Activated CD8-positive, alpha-beta T cell treated with anti-CD3 and anti-CD28 coated beads, Interleukin-2, amount 10 ng/mL, durations not matched to agents 7 days and 5 days (primary cell): ENCODE measurements at places on chromosomes 4 and X.

GRCh38 chr4:67084783-67085182, 460.5 kb downstream of the CENPC start:
- no peak for DNase-seq

- DNase-seq, result no peak
These were observed 22.1 kb upstream of the HSD17B10 start for GRCh38 chrX:53456254-53456653.

- no peak for DNase-seq
These were observed 19.1 kb downstream of the FGF2 start for GRCh38 chr4:122845760-122846159.

DNA sequence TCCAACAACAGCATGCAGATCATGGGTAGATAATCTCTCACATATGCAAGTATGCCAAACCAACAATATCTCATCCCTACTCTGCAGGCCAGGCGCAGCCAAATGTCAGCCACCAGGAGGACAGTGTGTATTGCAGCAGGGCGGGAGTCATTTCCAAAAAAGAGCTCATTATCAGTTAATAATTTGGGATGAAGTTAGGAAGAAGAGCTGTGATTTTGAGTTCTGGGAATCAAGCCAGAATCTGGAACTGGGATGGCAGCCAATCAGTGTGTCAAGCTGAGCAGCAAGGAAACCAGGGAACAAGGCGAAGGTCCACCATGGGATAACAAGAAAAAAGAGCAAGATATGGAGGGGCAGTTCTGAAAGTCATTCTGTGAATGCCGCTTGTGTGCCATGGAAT, 88.2 kb upstream of the CAMK2D start:
- DNase-seq, result no peak

- DNase-seq, result no peak
These were observed 43.6 kb upstream of the FAM156A start for GRCh38 chrX:53001958-53002357.

DNA sequence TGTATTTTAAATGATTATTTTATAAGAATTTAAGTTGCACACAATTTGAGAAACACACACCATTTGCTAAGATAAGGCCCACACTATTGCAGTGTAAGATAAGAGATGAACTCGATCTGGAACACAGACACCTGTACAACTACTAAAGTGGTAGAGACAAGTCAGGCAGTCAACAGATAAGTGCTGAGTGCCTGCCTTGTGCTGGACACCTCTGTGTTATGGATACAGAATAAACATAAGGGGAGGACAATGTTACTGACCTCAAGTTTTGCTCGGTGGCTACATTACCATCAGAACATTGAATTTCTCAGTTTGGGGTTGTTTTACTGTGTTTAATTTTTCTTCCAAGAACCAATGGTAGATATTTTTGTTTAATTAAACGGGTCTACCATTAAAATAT, 74.1 kb downstream of the RASGEF1B start:
- DNase-seq, result no peak

GRCh38 chr4:8560265-8561047, 19.7 kb upstream of the GPR78 start:
- no peak for DNase-seq

DNA sequence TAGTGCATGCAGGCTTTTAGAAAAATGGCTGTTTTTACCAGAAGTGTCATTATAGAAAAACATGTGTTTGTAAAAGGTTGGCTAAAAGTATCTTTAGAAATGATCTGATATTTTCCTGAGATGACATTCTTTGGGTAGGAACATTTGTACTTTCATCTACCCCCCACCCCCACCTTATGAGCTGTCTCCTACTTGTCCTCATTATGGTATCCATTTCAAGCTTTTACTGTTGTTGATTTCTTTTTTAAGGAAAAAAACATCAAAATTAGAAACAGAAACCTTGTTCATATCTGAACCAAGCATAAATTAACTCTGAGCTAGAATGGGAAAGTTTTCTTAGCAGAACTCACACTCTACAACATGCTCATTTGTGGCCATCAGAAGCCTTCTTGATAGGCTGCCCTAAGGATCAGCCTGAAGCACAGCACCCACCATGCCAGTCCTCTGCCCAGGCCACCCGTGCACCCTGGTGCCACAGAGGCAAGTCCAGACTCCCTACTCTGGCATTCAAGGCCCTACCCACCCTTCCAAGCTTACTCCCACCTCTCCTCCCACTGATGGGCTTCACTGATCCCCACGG, 49.4 kb downstream of the NSG1 start:
- no peak for DNase-seq

- DNase-seq, result no peak
These were observed 210.8 kb upstream of the RASGEF1B start for GRCh38 chr4:81682492-81682891.

DNA sequence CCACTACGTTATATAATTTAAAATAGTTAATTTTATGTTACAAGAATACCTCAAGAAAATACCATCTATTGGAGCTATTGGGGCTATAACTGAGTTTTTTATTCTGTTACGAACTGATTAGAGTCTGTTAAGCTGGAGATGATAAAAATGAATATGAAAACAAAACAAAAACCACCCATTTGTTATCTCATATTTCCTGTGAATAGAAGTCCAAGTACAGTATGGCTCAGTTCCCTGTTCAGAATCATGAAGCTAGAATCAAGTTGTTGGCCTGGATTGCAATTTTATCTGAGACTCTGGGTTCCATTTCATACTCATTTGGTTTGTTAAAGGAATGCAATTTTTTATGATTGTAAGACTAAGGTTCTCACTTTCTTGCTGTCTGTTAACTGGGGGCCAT, 319.1 kb upstream of the PCDH18 start:
- no peak for DNase-seq

DNA sequence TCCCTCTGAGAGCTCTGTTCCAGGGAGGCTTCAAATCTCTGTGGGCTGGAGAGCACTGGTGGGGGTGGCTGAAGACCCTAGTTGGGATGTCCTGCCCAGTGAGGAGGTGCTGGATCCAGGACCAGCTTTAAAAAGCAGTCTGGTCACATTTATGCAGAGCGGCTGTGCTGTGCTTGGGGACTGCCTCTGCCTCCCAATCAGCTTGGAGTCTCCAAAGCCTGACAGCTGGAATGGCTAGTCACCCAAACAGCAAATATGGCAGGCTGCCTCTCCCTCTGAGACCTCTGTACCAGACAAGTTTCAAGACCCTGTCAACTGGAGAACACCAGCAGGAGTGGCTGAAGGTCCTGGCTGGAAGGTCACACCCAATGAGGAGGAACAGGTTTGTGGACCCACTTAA, 848.1 kb upstream of the DIAPH2 start:
- DNase-seq, result no peak

GRCh38 chr4:79357365-79357764, 31.5 kb upstream of the NAA11 start:
- DNase-seq, result no peak

DNA sequence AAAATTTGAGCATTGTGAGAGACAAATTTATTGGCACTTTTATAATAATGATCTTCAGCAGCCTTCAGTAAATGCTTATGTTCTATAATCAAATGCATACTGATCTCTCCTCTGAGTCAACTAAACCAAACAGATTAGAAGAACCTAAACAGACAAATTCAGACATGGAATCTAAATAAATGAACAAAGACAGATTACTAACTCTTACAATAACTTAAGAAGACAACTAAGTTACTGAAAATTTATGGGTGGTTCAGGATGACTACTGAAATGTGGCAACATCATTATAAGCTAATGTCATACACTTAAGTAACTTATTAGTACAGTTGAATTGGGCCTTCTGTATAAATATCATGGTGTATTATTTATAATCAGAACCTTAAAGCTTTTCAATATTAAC, 127.3 kb downstream of the NEK1 start:
- DNase-seq, result no peak

- DNase-seq, result no peak
These were observed 7.6 kb downstream of the ANAPC10 start for GRCh38 chr4:145090380-145090779.

DNA sequence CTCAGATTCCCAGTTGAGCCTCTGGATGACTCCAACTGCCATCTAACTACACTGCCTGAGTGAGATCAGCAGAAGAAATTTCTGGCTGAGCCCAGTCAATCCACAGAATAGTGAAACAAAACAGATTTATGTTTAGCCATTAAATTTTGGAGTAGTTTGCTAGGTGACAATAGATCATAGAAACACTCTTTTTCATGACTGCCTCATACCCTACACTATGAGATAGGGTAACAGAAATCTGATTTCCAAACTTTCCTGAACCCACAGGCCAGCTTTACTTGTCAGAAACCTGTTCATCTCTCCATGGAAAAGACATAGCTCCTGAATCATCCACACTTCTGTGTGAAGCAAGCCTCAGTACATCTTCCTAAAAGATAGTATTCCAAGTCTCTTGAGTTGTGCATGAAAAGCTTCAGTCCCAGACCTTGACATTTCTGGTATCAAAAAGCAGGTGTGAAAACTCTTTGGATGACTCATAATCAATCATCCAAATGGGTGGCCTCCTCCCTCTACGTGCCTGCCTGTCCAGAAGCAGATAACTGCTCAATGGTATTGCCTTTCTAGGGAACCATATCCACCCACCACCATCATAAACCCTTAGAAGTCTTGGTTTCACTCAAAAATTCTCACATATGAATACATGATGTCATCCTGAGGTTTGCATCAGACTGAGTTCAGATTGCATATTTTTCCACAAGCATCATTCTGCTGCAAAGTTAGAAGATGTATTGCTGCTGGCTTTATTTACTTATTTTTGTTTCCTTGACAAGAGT, 47.5 kb upstream of the RAP2C start:
- DNase-seq, result no peak

GRCh38 chrX:3226087-3226486, 120.4 kb downstream of the MXRA5 start:
- DNase-seq, result no peak

DNA sequence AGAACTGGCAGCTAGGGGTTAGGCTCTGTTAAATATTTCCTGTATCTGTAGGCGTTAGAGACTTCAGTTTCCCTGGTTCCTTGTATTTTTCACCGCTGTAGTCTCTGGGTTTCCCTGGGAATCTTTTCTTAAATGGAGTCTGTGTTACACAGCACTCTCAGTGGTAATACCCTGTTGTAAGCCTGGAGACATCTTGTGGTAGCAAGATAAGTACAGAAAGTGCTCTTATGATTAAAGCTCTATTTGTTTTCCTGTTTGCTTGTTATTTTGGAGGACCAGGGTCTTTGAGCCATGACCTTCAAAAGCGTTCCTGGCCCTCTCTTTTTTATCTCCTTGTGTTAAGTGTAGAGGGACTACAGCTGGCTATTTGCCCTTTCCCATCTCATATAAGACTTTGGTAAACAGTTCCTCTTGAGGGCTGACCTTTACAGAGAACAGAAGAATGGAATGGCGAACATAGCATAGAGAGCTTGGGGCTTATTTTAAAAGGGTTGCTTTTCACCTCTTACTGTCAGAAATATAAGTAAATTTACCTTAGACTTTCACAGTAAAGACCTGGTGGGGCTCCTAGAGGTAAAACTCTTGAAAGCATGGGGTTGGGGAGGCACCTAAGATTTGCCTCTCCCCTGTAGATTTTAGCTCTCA, 782.5 kb downstream of the FAT4 start:
- DNase-seq, result no peak

GRCh38 chr4:64000241-64000640, 409.0 kb downstream of the TECRL start:
- DNase-seq, result no peak

- no peak for DNase-seq
These were observed 112.2 kb upstream of the PSAPL1 start for GRCh38 chr4:7546809-7547367.

- no peak for DNase-seq
These were observed 811.9 kb upstream of the PCDH7 start for GRCh38 chr4:29908276-29908675.

- no peak for DNase-seq
These were observed 192.2 kb downstream of the CPEB2 start for GRCh38 chr4:15194520-15194919.

DNA sequence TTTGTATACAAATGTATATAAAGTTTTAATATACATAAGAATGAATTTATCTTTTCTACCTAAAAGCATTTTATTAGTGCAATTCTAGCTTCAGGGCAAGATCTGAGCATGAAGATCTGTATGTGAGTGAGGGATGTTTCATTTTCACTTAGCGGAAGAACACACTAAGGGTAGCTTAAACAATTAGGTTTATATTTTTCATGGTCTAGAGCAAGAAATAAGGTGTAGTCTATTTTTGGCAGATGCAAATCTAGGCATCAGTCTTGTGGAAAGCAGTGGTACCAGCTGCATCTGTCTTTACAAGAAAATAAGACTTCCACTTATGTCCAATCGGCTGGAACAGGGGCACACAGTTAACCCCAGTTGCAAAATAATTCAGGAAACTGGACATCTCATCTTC, 433.3 kb downstream of the ADAM29 start:
- no peak for DNase-seq

DNA sequence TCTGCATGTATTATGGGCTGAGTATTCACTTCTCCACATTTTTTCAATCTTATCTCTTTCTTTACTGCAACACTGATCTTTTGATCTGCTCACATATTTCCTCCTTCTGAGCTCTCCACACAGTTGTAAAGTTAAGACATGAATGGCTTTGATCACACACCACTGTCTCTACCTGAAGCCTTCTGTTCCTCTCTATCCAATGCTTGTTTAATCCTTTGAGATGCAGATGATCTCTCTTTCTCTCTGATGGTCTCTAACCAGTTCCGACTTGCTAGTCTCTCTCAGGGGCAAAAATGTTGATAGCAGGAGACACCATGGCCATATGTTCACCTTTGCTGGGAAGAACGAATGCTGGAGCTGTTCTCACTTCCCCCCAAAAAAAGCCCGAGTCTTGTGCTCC, 162.4 kb downstream of the UNC5C start:
- DNase-seq, result no peak

GRCh38 chr4:182968917-182969650, 51.9 kb upstream of the DCTD start:
- DNase-seq, result no peak

- DNase-seq, result no peak
These were observed 62.1 kb upstream of the LANCL3 start for GRCh38 chrX:37509349-37509748.

GRCh38 chr4:176436293-176436973, 116.7 kb downstream of the SPCS3 start:
- DNase-seq, result no peak

- DNase-seq, result no peak
These were observed 1066.0 kb upstream of the ADGRL3 start for GRCh38 chr4:60134099-60134498.

DNA sequence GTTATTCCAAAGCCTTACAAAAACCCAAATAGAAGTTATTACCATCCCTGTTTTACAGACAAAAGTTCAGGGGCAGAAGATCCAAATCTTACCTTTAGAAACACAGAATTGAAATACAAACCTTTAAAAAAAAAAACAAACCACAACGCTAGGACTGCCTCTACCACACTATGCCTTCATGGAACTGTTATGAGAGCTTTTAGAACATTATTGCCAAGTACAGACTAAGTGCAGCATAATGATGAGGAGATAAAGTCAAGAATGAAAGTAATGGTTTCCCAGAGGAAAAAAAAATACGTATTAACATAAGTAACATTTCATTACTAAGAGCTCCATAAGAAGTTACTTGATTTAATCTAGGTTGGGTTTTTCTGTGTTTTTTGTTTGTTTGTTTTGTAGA, 34.3 kb downstream of the TSPAN5 start:
- no peak for DNase-seq
